ENCODE measurements at places on chromosomes 2 and 18.

- no peak for DNase-seq
Measured at GRCh38 chr2:182426082-182426917, 536 bp downstream of the PDE1A start.

DNA sequence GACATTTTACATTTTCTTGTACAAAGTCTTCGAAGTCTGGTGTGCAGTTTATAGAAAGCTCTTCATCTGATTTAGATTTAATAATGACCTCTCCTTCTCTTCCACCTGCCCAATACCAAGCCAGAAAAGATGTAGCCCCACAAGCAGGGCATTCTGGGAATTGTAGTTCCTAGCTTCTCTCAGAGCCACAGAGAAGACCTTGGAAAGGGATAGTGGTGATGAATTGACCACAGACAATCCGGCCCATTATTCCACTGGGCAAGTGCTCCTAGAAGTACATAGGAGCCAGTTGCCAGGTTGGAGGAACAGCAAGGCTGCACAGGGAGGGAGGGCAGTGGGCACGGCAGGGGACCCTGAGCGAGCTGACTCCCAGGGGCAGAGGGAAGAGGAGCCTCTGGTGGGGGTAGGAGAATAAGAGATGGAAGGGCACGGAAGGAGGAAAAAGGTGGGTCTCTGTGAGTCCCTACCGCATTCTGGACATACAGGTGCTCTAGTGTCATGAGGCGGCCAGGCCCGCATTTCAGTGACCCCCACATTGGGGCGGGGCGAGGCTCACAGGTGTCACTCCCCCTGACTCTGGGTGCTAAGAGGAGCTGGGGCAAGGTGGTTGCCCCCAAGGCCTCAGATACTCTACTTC is 152.5 kb upstream of the HAAO start:
- no peak for DNase-seq

DNA sequence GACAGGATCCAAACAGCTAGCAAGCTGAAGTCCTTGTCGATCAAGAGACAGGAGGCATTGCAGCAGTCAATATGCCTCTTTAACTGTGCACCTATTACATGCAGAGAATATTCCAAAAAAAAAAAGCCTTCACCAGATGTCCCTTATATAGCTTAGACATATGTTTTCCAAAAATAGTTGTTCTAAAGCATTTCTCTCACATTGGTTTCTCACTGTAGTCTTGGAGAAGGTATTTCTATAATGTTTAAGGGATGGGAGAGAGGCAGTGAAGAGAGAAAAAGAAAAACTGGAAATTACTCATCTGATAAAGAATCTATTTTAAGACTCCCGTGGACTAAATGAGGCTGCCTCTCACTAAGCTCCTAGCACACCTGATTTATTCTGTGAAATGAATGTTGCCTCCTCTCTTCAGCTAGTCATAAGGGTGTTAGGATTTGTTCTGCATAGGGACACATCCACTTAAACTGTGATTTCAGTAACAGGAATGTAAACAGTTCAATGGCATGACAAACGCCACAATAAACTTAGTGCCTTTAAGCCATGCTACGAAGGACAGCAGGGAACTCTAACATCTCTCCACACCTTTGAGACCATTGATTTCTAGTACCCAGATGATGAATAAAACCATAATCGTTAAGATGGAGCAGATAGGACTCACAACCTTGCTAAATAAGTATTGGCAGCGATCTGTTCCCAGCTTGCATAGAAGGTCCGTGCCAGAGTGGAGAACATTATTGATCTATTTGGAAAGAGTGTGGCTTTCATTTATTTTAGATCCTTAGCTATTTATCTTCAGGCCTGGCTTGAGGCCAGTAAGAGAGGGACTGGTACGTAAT is 98.6 kb upstream of the NCK2 start:
- no peak for DNase-seq

DNA sequence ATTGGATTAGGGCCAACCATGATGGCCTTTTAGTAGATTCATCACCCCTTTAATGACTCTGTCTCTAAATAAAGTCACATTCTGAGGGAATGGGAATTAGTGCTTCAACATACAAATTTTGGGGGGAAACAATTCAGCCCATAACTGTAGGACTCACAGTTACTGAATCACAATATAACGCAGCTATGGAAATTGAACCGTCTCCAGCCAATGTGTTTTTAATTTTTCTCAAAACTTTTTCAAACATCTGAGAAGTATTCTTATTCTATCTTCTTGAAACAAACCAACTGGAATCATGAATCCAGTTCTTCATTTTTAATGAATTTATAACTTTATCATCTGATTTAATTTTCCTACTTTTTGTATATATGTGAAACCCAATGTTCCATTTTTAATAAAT is 373.1 kb upstream of the SYT4 start:
- no peak for DNase-seq

Measured in SIG-M5 (cell line).